DND-41 (cell line): ENCODE measurements at places on chromosomes 7 and 10.

- DNase-seq = no peak
Observed at GRCh38 chr7:36185756-36186155, 32.7 kb downstream of the EEPD1 start.

DNA sequence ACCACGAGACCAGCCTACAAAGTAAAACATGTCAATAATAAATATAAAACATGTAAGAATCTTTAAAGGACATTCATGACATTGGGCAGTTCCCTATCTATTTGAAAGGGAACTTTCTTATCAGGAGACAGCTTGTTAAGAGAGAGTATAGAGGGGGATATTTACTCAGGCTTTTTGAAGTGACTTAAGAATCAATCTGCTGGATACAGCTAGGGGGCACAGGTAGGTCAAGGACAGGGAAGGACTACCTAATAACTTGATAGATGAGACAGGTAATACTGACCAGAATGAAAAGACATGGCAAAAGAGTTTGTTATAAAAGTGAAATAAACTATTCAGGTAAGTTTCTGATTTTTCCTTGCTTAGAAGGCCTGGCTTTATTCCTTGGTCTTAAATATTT lies 21.8 kb upstream of the LRRD1 start:
- DNase-seq = no peak

- DNase-seq = no peak
Observed at GRCh38 chr7:33748793-33749192, 156.5 kb upstream of the BMPER start.

GRCh38 chr7:158837790-158838637 lies 8.7 kb upstream of the ESYT2 start:
- DNase-seq = no peak

DNA sequence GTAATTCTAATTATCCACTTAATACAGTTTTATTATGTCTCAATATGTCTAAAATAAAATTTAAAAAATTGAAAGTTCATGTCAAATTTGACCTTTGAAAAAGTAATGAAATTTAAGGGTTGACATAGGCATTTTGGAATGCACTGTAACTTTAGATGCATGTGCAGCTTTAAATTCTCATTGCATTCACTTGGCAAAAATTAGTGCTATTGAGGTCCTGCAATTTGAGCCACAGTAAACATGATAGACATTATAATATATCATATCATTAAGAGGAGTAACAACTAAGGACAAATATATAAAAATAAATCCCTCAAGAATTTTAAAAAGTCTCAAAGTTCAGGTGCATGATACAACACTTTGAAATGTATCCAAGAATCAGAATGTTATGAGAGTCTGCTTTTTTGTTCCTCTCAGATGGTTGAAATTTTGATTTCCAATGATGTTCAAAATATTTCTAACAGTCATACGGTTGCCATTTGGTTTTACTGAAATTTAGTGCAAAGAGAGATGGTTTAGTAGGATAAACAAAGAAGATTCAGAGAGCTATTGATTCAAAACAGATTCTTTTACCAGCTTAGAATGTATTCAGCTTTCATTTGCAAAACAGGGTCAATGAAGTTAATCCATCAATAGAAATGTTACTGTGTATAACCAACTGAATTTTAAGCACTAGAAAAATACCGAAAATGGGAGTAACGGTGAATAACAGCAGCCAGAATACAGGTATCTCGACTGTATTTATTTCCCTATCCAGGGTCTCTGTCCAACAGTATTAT lies 71.8 kb downstream of the SEMA3A start:
- no peak for DNase-seq

DNA sequence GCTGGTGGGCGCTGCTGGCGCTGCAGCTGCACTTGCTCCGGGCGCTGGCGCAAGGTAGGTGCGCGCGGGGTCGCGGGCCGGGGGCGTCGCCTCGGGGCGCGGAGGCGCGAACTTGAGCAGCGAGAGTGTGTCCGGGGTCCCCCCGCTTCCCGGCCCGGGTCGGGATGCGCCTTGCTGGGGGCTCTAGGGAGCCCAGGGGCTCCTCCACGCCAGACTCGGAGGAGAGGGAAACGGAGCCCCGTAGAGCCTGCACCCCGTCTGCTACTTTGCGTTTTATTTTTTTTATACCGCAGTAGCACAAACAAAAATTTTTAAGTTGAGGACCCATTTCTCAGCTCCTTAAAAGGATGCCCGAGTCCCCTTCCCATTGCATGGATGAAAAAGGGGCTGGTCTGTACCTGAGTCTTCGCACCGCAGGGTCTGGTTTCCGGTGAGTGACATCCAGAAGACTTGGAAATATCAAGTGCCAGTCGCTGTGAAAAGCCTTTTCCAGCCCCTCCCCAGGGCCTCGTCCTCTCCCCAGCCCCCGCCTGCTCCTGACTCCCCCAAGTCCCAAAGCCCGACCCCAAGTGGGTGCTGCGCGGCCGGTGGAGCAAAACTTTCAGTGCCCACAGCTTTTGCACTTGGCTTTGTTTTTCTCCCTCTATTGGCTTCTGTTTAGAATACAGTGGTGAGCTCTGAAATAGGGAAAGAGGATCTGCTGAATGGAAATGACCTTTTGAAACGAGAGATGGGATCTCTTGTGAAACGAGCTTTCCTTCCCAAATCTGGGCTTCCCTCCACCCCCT lies 973 bp downstream of the SDK1 start:
- no peak for DNase-seq
